EL (cell line): ENCODE measurements at places on chromosomes 7 and 10.

- no peak for DNase-seq
Observed at GRCh38 chr7:108079276-108079647, 50.9 kb downstream of the LAMB4 start.

DNA sequence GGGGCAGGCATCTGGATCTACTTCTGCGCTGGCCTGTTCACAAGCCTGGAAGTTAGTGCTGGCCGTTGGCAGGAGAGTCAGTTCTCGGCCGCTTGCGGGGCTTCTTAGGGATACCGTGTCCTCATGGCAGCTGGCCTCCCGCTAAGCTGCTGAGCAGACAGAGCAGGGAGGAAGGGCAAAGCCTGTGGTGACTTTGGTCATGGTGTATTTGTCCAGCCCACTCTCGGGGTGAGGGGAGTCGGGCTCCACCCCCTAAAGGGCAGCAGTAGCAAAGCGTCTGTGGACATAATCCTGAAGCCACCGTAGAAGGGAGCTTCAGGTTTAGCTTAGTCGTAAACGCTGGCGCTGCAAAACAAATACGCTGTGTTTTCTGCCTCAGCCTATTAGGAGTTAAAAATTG lies 12.2 kb downstream of the UBE3C start:
- DNase-seq = no peak

- DNase-seq = no peak
Observed at GRCh38 chr7:38535073-38535472, 96.1 kb downstream of the AMPH start.

GRCh38 chr10:46555366-46555712 lies 1.1 kb downstream of the GPRIN2 start:
- no peak for DNase-seq

GRCh38 chr7:7564323-7564780 lies 2.3 kb upstream of the MIOS start:
- DNase-seq = peak; percentile 93

GRCh38 chr10:28845009-28845682 lies 167.8 kb downstream of the BAMBI start:
- DNase-seq = peak; percentile 64

GRCh38 chr10:60974463-60975149 lies 30.6 kb upstream of the RHOBTB1 start:
- DNase-seq = peak; percentile 58

DNA sequence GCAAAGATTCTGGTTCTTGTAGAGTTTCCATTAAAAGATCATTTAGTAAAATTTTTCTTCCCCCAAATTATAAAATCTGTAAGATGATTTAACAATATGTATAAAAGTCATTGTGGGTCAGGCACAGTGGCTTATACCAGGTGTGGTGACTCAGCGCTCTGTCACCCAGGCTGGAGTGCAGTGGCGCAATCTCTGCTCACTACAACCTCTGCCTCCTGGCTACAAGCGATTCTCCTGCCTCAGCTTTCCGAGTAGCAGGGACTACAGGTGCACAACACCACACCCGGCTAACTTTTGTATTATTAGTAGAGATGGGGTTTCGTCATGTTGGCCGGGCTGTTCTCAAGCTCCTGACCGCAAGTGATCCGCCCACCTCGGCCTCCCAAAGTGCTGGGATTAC lies 68.0 kb downstream of the SEPTIN14 start:
- no peak for DNase-seq

- no peak for DNase-seq
Observed at GRCh38 chr7:102275123-102275703, 11.5 kb upstream of the SH2B2 start.
